ENCODE measurements at places on chromosomes 5 and 9.

DNA sequence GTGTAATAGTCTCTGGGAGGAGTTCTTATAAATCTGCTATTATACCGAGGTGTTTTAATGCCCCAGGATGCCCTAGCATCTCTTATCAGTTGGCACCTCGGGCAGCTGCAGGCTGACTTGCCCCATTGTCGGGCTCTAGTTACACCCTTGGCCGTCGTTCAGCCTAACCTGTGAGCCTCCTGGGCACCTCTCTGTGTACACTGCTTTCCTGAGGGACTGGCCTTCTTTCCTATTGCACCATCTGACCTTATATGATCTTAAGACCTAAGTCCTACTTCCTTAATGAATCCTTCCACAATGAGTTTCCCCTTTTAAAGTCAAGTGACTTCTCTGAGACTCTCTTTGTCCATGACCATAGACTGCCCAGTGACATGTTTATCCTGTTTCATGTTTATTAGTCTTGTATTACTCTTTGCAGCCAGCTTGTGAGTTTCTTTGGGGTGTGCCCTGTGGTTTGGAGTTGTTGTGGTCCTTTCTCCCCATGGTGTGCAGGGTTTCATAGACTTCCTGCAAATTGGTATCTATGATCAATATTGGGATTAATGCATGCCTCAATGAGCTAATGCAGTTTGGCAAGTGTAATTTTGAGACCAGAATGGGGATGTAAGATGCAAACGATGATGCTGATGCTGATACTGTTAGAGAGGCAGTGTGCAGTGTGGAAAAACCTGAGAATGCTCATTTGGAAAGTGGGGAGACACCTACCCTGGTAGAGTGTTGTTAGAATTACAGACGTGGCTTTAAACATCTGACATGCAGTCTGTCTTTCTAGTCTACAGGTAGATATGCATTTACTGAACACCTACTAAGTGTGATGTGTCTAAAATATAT is 4.9 kb downstream of the DAPK1 start:
- DNase-seq: no peak

DNA sequence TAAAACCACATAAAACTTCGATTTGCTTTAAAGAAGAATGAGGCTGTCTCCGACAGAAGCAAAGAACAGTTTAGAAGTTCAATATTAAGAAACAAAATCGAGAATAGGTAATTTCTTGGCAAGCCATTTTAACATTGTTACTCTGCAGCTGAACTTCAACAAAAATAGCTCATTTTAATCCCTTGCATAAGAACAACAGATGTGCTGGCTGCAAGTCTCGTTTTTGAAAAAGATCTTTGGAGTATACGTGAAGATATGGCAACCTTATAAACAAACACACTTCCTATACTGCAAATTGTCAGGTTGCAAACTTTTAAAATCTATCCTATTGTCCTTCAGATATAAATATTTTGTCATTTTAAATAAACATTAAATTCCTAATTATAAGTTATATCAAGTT is 71.5 kb downstream of the FBN2 start:
- DNase-seq: no peak

- DNase-seq: no peak
These were observed 194.0 kb downstream of the HTR1A start for GRCh38 chr5:63768221-63768620.

DNA sequence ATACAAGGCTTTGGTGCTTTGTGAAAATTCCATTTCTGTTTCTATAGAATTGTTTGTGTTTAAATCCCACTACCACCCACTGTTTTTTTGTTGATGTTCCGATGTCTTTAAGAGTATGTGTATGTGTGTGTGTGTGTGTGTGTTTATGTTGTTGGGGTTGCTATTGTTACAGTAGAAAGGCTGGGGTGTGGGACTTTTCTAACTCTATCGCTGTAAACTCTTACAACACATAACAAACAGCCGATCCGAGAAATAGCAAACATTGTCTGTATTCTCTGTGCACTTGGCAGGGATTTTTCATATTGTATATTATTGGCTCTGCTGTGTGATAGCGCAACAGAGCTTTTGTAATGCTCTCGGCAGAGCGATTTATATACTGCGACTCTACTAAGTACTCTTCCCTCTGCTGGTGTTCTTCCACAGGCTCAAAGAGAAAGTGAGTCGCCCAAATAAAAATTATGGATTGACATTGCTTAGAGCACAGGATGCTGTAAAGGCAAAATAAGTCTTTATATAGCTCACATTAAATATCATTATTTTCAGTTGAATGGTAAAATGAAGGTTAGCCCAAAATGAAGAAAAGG is 492.2 kb upstream of the ARRDC3 start:
- no peak for DNase-seq

DNA sequence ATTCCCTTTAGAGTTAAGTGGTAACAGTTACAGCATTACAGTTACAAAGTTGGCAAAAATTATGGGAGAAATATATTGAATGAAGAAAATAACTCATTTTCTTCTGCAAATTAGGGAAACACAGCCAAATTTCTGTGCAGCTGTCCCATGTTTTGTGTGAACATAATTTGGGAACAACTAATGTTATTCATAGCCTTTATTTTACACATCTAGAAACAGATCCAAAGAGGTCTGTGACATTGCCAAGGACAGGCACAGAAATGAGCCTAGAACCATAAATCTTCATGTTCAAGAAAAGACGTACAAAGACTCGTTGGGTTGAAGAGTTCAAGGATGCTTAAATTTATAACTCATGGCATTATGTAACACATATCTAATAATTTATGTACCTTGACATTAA is 114.1 kb upstream of the TXNDC8 start:
- no peak for DNase-seq

DNA sequence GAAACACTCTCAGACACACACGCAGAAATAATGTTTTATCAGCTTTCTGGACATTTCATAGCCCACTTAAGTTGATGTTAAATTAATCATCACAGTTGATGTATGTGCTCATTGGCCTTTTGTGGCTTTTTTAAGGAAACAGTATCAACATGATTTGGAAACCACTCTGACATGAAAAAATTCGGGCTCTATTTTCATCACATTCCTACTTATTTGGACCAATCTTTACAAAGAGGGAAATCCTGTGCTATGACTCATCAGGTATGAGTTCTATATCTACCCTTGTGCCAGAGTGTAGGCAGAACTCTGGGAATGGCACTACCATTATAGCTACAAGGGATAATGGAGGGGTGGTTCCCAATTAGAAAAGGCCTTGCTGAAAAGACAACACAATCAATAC is 388.4 kb upstream of the PTGER4 start:
- DNase-seq: no peak

GRCh38 chr5:86970361-86970760 is 297.3 kb upstream of the RASA1 start:
- DNase-seq: no peak

DNA sequence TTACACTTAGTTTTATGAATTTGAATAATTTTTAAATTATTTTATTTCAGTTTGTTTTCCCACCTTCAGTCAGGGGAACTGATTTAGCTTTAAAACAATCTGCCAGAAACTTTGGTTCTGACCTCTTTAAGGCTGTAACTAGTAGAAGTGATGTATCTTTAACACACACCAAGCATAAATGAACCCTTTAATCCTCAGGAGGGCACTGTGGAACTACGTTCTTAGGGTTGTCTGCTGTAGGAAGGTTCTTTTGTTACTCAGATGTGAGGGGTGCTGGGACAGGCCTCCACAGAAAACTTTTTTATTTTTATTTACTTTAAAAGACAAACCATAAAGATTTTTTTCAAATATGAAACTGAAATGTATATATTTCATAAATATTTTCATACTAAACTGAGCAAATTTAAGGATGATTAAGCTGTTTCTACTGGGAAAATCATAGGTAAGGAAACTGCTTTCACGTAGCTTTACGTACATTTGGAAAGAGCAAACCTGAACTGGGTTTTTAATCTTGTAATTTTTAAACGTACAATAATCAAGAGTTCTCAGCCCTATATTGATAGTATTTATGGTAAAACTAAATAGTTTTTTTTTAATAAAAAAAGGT is 5.3 kb downstream of the KLF4 start:
- no peak for DNase-seq

DNA sequence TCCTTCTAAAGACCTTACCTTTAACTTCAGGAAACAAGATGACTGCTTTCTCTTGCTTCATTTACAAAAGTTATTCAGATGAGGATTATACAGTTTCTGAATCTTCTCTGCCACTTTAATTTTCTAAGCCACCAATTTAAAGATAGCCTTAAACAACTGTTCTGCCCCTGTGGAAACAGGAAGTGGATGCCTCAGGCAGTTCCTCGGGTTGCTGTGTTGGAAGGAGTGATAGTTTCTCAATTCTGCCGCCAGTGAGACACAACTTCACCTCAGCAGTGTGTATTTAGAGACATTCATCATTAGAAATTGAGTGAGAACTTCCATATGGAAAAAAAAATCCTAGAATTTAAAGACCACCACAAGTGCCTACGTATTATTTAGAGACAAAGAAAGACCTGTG is 475.1 kb upstream of the WWC1 start:
- no peak for DNase-seq

DNA sequence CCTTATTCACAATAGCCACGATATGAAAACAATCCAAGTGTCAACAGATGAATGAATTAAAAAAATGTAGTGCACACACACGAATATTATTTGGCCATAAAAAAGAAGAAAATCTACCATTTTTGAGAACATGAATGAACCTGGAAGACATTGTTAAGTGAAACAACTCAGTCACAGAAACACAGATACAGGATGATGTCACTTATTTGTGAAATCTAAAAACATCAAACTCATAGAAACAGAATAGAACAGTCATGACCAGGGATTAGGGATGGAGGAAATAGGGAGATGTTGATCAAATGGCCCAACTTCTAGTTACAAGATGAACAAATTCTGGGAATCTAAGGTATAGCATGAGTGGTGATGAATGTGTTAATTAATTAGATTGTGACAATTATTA is 72.3 kb downstream of the MACIR start:
- no peak for DNase-seq

DNA sequence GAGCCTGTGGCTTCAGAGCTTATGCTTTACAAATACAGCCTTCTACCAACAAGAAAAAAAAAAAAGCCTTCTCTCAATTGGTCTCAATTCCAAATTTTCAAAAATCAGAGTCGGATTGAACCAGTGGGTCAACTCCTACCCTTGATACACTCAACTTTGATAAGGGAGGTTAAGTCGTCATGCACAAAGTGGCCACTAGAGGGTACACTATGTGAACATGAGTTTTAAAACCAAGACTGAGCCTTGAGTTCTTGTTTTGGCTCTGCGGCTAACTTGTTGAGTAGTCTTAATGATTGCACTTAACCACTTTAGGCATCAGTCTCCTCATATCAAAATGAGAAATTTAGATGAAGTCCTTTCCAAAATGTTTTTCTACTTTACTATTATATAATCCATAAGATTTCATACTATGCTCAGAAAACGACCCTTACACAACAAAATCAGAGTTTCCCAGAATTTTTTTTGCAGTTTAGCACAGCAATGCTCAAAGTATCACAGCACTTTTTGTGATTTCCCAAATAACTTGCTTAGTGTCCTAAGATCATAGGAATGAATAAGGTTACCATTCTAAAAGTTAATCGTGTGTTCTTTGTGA is 92.9 kb upstream of the MTAP start:
- no peak for DNase-seq

DNA sequence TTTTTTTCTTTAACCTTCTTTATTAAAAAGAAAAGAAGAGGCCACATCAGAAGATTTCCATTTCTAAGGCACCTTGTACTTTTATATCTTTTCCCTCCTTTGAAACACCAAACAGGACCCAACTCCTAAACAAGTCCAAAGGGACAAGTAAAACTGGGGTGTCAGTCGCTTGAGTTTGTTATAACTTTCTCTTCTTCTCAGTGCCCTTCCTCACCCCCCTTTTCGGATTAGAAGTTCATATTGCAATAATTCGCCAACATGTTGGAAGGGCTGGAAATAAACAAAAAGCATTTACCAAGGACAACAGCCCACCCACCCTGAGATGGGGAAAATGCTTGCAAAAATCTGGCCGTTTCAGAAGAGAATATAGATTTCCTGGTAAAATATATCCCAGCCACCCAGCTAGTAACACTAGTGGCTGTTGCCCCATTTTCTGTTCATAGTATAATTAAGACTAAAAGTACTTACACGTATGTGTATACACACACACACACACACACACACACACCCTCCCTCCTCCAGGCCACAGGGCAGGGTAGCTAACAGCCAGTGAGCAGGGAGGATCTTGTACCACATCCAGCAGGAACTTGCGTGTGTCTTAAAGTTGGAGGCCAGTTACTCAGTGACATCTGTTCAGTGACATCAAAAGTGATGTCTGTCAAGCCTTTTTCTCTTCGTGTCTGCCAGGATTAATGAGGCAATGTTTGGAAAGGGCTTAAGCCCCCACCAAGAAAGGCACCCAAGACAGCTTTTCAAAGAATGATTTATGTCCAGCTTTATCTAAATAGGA is 149.1 kb upstream of the KLF4 start:
- no peak for DNase-seq

- DNase-seq: no peak
These were observed 58.3 kb upstream of the SEMA6A start for GRCh38 chr5:116632890-116633289.

DNA sequence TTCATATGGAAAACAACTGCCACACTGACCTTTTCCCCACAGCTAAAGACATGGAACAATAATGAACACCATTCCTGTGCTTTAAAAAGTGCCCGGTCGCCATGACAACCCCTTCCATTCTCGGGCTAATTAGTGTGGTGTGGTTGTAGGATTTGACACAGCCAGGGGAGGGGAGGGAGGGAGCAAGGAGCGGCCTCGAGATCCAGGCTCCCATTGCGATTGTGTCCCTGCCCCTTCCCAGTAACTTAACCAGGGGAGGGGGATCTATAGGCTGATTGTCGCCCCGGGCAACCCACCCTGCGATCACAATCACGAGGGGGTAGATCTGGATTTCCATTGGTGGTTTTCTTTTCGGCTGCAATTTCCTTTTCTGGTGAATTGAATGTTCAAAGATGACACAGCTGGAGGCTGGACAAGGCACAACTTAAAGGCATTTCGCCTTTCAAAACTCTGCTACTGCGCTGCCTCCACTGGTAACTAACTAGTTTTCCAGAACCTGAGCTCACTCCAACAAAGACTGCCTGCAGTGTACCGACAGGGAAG is 96.7 kb upstream of the RETREG1 start:
- DNase-seq: peak; percentile 75

DNA sequence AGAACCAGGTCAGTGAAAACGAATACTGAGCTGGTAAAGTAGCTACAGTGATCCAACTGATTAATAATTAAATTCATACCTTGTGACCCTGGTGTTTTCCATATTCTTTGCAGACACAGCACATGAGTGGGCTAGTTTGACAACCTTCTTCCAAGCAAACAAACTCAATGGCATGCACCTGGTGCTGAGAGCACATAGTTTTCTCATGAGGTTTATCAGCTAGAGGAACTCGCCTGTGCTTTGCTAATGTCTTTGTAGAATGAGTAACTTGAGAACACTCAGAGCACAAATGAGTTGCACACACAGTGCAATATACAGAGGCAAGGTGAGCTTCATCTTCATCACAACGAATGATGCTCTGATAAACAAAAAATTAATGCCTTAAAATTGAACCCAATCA is 12.6 kb downstream of the TRIM23 start:
- no peak for DNase-seq
